ENCODE measurements at places on chromosomes 2 and 18.

DNA sequence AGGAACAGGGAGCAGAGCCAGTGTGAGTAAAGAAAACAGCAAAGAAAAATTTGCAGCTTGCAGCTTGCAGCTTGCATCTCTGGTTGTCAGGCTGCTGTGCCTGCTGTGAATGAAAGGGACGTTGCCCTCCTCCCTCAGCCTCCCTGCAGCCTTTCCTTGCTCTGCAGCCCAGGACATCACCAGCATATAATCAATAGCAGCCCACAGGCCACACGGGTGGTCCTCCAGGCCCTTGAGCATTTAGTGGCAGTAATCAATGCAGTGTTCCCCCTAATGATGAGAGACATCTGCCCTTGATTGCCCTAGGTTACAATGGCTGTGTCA is 122.2 kb upstream of the TACR1 start:
- no peak for DNase-seq

DNA sequence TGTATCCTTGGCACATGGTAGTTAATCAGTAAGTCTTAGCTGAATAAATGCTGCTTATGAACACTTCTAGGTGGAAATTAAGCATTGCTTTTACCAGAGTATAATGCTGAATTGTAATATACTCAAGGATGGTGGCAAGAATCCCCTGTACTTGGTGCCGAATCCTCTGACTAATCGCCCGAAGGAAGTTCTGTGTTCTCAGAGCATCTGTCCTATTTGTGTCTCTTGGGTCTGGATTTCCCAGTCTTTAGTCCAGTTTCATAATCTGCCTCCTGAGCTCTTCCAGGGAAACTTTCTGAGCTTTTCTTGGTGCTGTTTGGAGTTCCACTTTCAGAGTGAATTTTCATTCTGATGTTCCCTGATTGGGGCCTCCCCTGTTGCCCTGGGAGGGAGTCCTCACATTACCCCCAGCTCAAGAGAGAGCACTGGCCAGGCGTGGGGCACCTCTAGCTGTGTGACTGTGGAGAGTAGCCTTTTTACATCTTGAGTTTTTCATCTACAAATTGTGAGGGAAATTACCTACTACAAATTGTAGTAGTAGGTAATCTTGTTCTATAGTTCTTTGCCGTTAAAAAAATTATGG is 144.9 kb downstream of the LTBP1 start:
- no peak for DNase-seq

GRCh38 chr2:32691678-32692077 is 63.8 kb downstream of the TTC27 start:
- DNase-seq = no peak

DNA sequence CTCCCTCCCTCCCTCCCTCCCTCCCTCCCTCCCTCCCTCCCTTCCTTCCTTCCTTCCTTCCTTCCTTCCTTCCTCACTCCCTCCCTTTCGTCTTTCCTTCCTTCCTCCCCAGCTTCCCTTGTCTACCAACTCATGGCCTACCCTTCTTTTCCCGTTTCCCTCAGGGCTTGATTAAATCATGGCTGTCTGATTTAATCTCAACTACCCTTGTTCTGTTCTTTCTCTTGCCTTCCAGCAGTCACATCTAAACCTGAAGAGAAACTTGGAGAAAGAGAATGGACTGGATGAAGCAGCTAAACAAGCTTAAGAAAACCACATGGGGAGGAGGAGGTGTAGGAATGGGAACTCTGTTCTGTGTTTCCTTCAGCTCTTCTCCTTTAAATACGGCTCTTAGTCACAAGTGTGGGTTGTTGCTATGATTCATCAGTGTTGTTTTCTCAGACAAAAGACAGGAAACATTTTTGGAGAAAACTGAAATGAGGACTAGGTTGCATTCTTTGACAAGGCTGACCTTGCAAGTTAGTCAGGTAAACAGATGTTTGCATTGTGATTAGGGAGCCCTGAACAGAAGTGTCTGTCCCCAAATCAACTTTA is 177.9 kb downstream of the LRRTM1 start:
- peak; percentile 29 for DNase-seq

DNA sequence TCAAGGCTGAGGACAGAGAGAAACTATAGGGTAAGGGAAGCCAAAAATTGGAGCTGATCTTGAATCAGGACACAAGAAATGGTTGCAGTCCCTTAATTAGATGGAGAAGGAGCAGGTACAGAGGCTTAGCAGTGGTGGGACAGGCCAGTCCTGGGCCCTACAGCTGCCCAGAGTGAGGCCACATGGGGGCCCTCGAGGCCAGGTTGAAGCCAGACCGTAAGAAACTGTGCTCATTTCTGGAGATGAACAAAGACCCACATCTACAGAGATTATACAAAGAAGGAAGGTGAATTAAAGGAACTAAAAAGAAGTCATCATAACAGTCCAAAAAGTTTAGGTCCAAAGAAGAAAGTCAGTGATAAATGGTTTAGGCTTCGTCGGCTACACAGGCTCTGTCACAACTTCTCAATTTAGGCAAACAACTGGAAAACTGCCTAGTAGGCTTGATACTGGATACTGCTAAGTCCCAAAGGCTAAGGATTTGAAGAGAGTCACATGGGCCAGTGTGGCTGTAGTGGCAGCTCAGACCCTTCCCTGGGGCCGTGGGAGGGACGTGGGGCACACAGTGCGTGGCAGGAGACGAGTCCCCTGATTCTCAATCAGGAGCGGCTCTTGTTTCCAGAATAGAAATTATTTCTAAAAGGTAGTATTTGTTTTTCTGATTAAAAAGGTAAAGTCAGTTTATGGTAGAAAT is 50.4 kb upstream of the CNGA3 start:
- no peak for DNase-seq

GRCh38 chr2:29561181-29561580 is 360.2 kb downstream of the ALK start:
- no peak for DNase-seq

DNA sequence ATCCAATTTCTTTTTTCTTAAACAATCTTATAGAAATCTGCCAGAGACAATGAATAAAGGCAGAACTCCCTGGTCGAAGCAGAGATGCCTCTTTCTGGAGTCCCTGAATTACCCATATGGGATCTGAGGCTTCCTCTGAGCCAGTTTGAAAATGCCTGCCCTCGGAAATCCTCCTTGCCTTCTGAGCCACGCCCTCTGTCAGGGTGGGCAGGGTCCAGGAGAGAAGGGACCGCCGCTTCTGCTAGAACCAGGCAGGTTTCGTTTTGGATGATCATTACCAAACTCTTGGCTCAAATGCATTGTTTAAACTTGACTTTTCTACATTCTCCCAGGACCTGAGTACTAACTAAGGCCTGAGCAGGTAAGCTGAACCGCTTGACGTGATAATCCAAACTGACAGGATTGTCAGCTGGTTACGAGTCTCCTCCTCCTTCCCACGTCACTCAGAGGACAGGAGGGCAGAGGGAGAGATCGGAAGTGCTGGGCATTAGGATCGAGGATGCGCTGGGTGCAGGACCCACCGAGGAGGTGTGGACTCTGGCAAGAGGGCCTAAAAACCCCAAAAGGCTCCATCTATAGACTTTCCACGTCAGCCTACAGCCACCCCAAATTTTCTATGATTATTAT is 128.4 kb downstream of the KLHL29 start:
- DNase-seq = no peak

- DNase-seq = peak; percentile 68
Measured at GRCh38 chr2:201880579-201880978, 74.2 kb downstream of the CDK15 start.

- no peak for DNase-seq
Measured at GRCh38 chr2:70161069-70161534, 29.7 kb downstream of the C2orf42 start.

- DNase-seq = peak; percentile 73
Measured at GRCh38 chr2:11097038-11097720, 58.1 kb upstream of the SLC66A3 start.

GRCh38 chr2:62663920-62664795 is 41.4 kb upstream of the EHBP1 start:
- peak; percentile 68 for DNase-seq

- DNase-seq = no peak
Measured at GRCh38 chr2:74413001-74413698, 8.3 kb downstream of the C2orf81 start.
